ENCODE measurements at places on chromosomes 5 and 9.

GRCh38 chr5:77102549-77102948 lies 15.5 kb upstream of the ZBED3 start:
- DNase-seq = no peak
- no peaks in the 10 kb centered on the region for H3K27me3 ChIP-seq
- H3K36me3 ChIP-seq = no peaks in the 10 kb centered on the region
- H3K27ac ChIP-seq = no peak overlapping the region
- H3K4me1 ChIP-seq = no peaks in the 10 kb centered on the region

DNA sequence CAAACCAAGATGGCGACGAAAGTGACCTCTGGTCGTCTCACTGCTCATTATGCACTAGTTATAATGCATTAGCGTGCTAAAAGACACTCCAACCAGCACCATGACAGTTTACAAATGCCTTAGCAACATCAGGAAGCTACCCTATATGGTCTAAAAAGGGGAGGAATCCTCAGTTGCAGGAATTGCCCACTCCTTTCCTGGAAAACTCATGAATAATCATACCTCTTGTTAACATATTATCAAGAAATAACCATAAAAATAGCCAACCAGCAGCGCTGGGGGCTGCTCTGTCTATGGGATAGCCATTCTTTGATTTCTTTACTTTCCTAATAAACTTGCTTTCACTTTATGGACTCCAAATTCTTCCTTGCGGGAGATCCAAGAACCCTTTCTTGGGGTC lies 595.7 kb upstream of the KLF4 start:
- H3K4me1 ChIP-seq = no peaks in the 10 kb centered on the region
- H3K4me3 ChIP-seq = no peak overlapping the region
- no peak for DNase-seq
- no peaks in the 10 kb centered on the region for H3K36me3 ChIP-seq
- H3K27me3 ChIP-seq = no peaks in the 10 kb centered on the region

GRCh38 chr9:136488247-136489214 lies 5.7 kb upstream of the SEC16A start:
- no peaks in the 10 kb centered on the region for H3K36me3 ChIP-seq
- H3K27ac ChIP-seq = no peak overlapping the region
- H3K27me3 ChIP-seq = no peaks in the 10 kb centered on the region
- peak; percentile 89 for DNase-seq
- no peak overlapping the region for H3K4me3 ChIP-seq

- DNase-seq = no peak
- no peaks in the 10 kb centered on the region for H3K27me3 ChIP-seq
- H3K36me3 ChIP-seq = peaks cover 21% of the 10 kb centered on the region
- no peak overlapping the region for H3K27ac ChIP-seq
- H3K4me1 ChIP-seq = no peaks in the 10 kb centered on the region
- H3K4me3 ChIP-seq = no peak overlapping the region
Measured at GRCh38 chr5:135329066-135329912, 69.7 kb downstream of the MACROH2A1 start.

- H3K36me3 ChIP-seq = no peaks in the 10 kb centered on the region
- H3K27me3 ChIP-seq = no peaks in the 10 kb centered on the region
- no peak for DNase-seq
Measured at GRCh38 chr5:118775790-118776499, 212.4 kb downstream of the DTWD2 start.

DNA sequence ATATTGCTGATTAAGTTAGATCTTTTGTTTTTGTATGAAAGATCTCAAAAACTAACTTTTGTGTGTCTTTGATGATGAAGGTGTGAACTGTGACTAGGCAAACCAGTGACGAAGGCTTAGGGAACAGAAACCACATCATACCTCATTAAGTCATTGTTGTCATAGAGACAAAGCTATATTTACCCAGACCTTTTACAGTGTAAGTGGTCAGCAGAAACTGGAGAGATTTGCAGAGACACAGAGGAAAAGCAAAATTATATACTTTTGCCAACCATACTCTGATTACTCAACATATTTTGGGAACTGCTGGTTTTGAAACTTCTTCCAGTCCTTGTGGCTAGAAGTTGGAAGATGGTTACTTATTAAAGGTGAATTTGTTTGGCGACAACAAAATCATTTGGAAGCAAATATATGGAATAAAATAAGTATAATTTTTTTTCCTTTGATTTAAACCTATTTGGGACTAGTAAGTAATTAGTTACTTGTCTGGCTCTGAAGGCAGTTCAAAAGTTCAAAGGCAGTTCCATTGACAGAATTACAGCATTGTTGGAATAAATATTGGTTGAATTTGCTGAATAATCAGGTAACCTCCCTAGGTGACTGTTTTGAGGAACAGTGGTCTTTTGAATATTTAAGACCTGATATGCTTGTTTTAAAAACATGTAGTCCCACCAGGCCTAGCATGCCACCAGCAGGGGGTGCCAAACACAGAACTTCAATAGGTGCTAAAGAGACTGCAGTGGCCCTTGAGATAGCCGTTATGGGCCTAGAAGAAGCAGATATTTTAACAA lies 103.8 kb downstream of the RPS23 start:
- H3K36me3 ChIP-seq = no peaks in the 10 kb centered on the region
- no peak overlapping the region for H3K4me3 ChIP-seq
- peak; percentile 75 for DNase-seq
- H3K27me3 ChIP-seq = no peaks in the 10 kb centered on the region
- H3K27ac ChIP-seq = no peak overlapping the region

DNA sequence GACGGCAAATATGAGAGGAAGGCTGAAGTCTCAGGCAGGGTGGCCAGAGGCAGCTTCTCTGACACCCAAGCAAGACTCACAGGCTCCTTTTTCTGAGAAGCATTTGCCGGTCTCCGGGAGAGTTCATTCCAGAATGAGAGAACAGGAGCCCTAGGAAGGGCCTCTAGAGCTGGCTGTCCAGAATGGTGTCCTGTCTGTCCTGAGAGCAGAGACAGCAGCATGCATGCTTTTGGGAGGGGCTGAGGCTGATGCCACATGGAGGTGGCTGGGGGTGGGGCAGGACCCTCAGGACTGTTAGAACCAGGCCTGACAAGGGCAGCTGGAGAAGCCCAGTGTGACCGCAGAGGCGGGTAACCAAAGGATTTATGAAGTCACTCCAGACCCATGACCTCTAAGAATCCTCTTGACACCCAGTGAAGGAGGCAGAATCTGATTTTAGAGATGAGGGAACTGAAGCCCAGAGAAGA lies 60.0 kb downstream of the SHB start:
- H3K27me3 ChIP-seq = no peaks in the 10 kb centered on the region
- no peak for DNase-seq
- no peak overlapping the region for H3K4me3 ChIP-seq
- peak overlapping the region; percentile 72 for H3K27ac ChIP-seq
- no peaks in the 10 kb centered on the region for H3K36me3 ChIP-seq

GRCh38 chr9:114370251-114370967 lies 17.4 kb downstream of the AKNA start:
- peaks cover 63% of the 10 kb centered on the region for H3K36me3 ChIP-seq
- peak; percentile 46 for DNase-seq
- H3K4me3 ChIP-seq = no peak overlapping the region

DNA sequence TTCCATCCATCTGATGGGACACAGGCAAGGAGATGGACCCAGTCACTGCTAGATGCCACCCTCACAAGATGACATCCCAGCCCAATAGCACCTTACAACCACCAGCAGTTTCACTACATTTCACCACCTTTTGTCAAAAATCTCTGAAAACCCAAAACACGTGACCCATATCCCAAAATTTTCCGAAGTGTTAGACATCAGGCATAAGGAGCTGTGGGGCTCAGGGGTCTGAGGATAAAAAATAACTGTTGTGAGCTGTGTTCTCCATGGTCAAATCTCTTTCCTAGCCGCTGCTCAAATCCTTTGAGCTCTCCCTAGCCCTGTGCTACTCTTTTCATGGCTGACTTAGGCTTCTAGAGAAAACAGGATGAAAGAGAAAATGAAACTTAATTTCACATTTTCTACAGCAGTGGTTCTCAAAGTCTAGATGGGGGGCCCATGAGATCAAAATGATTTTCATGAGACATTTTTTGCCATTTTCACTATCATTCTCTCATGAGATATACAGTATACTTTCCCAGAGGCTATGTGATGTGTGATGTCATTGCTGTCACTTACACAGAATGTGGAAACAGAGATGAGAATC lies 40.7 kb downstream of the TIMD4 start:
- no peaks in the 10 kb centered on the region for H3K4me1 ChIP-seq
- no peak overlapping the region for H3K27ac ChIP-seq
- no peak for DNase-seq
- H3K4me3 ChIP-seq = no peak overlapping the region

DNA sequence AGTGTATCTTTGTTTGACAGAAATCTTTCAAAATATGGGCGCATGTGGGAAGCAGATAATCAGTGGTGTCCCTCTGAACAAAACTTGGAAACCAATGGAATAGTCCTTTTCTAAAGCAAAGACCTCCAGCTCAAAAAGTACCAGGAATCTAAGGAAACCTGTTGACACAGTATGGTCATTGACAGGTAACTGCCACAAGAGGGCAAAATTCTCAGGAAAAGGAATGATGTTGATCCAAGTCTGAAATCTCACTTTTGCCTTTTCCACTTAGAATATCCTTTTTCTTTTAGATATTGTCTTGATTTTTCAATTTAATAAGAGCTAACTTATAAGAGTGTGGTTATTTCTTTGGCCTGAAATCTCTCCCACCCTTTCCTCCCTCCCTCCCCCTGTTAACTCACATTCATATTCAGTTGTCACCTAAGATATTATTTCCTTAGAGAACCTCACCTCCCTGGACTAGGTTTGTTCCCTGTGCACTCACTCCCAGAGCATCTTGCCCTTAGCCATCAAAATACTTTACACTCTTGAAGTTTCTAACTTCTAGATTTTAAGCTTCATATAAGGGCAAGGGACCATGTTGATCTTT lies 59.0 kb upstream of the BARX1 start:
- no peak for DNase-seq
- H3K4me3 ChIP-seq = no peak overlapping the region
- H3K36me3 ChIP-seq = no peaks in the 10 kb centered on the region
- H3K27me3 ChIP-seq = no peaks in the 10 kb centered on the region
- peaks cover 13% of the 10 kb centered on the region for H3K4me1 ChIP-seq

- no peaks in the 10 kb centered on the region for H3K4me1 ChIP-seq
- H3K36me3 ChIP-seq = no peaks in the 10 kb centered on the region
- no peak overlapping the region for H3K4me3 ChIP-seq
- no peak for DNase-seq
Measured at GRCh38 chr5:159642379-159642778, 273.9 kb upstream of the ADRA1B start.

DNA sequence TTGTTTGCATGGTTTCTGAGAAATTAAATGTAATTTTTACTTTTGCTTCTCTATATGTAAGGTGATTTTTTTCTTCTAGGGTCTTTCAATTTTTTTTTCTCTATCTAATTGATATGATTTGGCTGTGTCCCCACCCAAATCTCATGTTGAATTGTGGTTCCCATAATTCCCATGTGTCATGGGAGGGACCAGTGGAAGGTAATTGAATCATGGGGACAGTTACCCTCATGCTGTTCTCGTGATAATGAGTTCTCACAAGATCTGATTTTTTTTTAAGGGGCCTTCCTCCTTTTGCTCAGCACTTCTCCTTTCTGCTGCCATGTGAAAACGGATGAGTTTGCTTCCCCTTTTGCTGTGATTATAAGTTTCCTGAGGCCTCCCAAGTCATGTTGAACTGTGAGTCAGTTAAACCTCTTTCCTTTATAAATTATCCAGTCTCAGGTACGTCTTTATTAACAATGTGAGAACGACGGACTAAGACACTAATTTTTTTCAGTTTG lies 150.8 kb downstream of the MTRR start:
- H3K27me3 ChIP-seq = no peaks in the 10 kb centered on the region
- no peak overlapping the region for H3K4me3 ChIP-seq
- no peaks in the 10 kb centered on the region for H3K4me1 ChIP-seq
- no peak overlapping the region for H3K27ac ChIP-seq
- no peaks in the 10 kb centered on the region for H3K36me3 ChIP-seq
- DNase-seq = no peak

- peaks cover 89% of the 10 kb centered on the region for H3K27me3 ChIP-seq
- H3K27ac ChIP-seq = no peak overlapping the region
- DNase-seq = no peak
- H3K4me1 ChIP-seq = no peaks in the 10 kb centered on the region
- no peak overlapping the region for H3K4me3 ChIP-seq
Measured at GRCh38 chr9:136193127-136193890, 11.6 kb downstream of the LHX3 start.

GRCh38 chr5:37308793-37309192 lies 59.6 kb upstream of the CPLANE1 start:
- DNase-seq = no peak
- H3K36me3 ChIP-seq = peaks cover 98% of the 10 kb centered on the region
- H3K4me3 ChIP-seq = no peak overlapping the region
- no peaks in the 10 kb centered on the region for H3K27me3 ChIP-seq

DNA sequence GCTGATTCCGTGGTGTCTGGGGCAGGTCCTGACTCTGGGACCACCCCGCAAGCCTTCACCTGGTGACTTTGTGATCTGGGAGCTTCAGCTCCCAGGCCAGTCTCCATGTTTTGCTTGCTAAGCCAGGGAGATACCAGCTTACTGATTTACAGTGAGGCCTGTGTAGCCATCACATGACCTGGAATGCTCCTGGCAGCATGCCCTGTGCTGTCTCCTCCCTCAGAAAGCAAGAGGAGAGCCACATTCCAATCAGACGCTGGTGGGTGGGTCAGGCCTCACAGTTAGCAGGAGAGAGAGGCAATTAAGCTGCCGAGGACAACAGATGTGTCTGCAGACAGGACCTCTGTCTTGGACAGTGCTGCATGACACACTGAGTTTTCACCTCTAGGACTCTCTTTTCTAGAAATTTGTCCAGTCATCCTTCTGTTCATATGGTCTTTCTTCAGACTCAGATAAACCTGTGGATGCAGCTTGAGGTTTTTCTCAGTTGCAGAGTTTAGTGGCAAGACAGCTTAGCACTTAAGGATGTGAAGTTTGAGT lies 24.4 kb upstream of the GRPEL2 start:
- H3K27ac ChIP-seq = peak overlapping the region; percentile 59
- H3K4me1 ChIP-seq = peaks cover 11% of the 10 kb centered on the region
- peak; percentile 90 for DNase-seq
- H3K36me3 ChIP-seq = no peaks in the 10 kb centered on the region
- no peaks in the 10 kb centered on the region for H3K27me3 ChIP-seq

DNA sequence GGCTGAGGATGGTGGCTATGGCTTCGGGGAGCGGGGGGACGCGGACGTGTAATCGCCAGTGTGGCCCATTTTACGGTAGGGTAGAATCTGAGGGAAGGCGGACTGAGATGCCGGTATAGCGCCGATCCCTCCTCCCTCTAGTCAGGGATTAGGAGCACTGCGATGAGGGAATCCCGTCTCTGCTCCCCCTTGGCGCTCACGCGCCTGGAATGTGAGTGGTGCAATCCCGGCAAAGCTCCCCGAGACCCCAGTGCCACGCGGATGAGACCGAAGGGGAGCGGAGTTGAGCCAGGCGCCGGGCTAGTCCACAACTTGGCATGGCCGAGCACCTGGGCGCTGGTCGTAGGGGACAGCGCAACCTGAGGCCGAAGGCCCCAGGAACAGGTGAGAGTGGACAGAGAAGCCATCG lies 2.2 kb downstream of the NPR3 start:
- DNase-seq = no peak
- H3K4me1 ChIP-seq = peaks cover 28% of the 10 kb centered on the region
- peaks cover 26% of the 10 kb centered on the region for H3K27me3 ChIP-seq
- peak overlapping the region; percentile 72 for H3K27ac ChIP-seq
- H3K36me3 ChIP-seq = no peaks in the 10 kb centered on the region

- H3K36me3 ChIP-seq = peaks cover 3% of the 10 kb centered on the region
- H3K27me3 ChIP-seq = no peaks in the 10 kb centered on the region
- H3K27ac ChIP-seq = no peak overlapping the region
- H3K4me1 ChIP-seq = peaks cover 11% of the 10 kb centered on the region
- peak; percentile 67 for DNase-seq
Measured at GRCh38 chr9:128115187-128116103, 12.1 kb downstream of the PTGES2 start.

- no peaks in the 10 kb centered on the region for H3K4me1 ChIP-seq
- H3K27ac ChIP-seq = no peak overlapping the region
- H3K36me3 ChIP-seq = no peaks in the 10 kb centered on the region
- no peaks in the 10 kb centered on the region for H3K27me3 ChIP-seq
Measured at GRCh38 chr5:115366223-115366622, 69.8 kb upstream of the CCDC112 start.
